GM12878 (cell line): ENCODE measurements at places on chromosomes 11 and 22. TPM values are rescaled to one million over a fixed set of nuclear protein-coding genes. Genes with fewer than 3 reads are reported as not detected.

- H3K4me3 ChIP-seq = peak within 1 kb of the TSS; percentile 75
- H3K27me3 ChIP-seq = no peaks in the 10 kb centered on the region
- no peak for DNase-seq
Measured at GRCh38 chr11:85855341-85855656, at the start of gene CCDC83. Gene CCDC83 (plus strand): TSS chr11:85855383. CDS start chr11:85865124, 9,741 bp downstream.

- no peak overlapping the region for H3K27ac ChIP-seq
- H3K4me1 ChIP-seq = no peaks in the 10 kb centered on the region
- DNase-seq = no peak
- no peaks in the 10 kb centered on the region for H3K36me3 ChIP-seq
Measured at GRCh38 chr11:91776655-91777054, 448.0 kb upstream of the FAT3 start.

- H3K36me3 ChIP-seq = no peaks in the 10 kb centered on the region
- no peak for DNase-seq
- no peak overlapping the region for H3K27ac ChIP-seq
- no peak overlapping the region for H3K4me3 ChIP-seq
- H3K4me1 ChIP-seq = no peaks in the 10 kb centered on the region
- no peaks in the 10 kb centered on the region; the same call in 1 of the 2 replicates for H3K27me3 ChIP-seq
Measured at GRCh38 chr11:30465623-30466022, 120.5 kb downstream of the MPPED2 start.

- no peaks in the 10 kb centered on the region for H3K27me3 ChIP-seq
- DNase-seq = no peak
- H3K36me3 ChIP-seq = no peaks in the 10 kb centered on the region
- H3K27ac ChIP-seq = no peak overlapping the region
- 0 out of 2 replicates have a peak, but pooled peaks cover 3% of the 10 kb centered on the region for H3K4me1 ChIP-seq
- H3K4me3 ChIP-seq = no peak overlapping the region
Measured at GRCh38 chr11:44510372-44510771, 55.1 kb upstream of the CD82 start.

DNA sequence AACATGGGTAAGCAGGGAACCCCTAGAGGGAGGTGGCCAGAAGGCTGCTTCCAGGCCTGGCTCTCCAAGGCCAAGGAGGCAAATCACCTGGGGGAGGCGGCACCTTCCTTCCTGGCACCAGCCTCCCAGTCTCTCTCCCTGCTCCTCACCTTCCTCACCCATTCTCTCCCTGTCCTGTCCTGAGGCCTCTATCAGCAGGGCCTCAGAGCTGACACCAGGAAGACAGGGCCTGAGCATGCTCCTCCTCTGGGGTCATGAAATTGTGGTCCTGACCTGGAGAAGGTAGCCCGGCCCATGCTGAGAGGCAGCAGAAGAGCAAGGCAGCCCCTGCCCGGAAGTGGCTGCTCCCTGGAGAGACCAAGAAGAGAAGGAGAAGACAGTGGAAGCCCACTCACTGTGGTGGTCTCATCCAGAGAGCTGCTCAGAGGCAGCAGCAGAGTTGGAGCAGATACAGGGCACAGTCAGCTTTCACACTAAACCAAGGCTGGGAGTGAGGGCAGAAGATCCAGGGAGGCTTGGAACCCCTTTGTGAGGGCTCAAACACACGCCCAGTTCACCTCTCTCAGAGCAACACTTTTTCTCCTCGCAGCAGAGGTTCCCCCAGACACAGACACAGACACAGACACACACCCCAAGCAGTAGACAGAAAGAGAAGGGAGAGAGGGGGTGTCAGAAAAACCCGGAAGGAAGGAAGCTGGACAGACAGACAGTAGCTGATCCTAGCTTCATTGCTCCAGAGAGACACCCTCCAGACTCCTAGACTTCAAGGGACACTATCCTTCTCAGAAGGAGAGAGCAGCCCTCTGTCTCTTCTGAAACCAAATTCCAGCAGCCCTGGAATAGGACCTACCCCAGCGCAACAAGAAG, 1.8 kb downstream of the BCL9L start:
- H3K4me3 ChIP-seq = peak overlapping the region; percentile 93
- peak overlapping the region; percentile 72 for H3K27ac ChIP-seq
- peaks cover 25% of the 10 kb centered on the region for H3K4me1 ChIP-seq
- H3K36me3 ChIP-seq = no peaks in the 10 kb centered on the region
- no peaks in the 10 kb centered on the region for H3K27me3 ChIP-seq

MYEOV gene
- polyA plus RNA-seq = not detected in 2 replicates

SAA4 gene
- not detected in 2 replicates for polyA plus RNA-seq

- no peak for DNase-seq
- H3K36me3 ChIP-seq = no peaks in the 10 kb centered on the region
- H3K27ac ChIP-seq = no peak overlapping the region
- H3K4me1 ChIP-seq = no peaks in the 10 kb centered on the region
Measured at GRCh38 chr11:106159836-106160235, 82.4 kb downstream of the AASDHPPT start.

GRCh38 chr11:122816761-122817520, 21.4 kb upstream of the CRTAM start:
- no peak overlapping the region for H3K4me3 ChIP-seq
- no peaks in the 10 kb centered on the region for H3K36me3 ChIP-seq
- H3K4me1 ChIP-seq = no peaks in the 10 kb centered on the region; the same call in 1 of the 2 replicates
- no peak for DNase-seq
- no peaks in the 10 kb centered on the region for H3K27me3 ChIP-seq

DNA sequence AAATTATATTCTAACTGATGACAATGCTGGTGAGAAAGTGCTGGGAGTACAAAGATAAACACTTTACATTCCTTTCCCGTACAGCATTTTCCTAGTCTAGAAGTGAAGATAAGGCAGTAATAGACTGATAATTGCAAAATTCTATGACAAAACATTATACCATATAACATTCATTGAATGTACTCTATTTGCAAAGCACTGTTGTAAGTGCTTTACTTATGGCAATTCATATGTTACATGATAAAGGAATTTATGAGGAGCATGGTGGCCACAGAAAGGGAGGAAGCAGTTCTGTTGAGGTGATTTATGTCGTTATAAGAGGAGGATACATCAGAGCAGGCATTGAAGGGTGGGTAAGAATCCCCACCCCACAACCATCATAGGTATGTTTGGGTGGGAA, 434.8 kb downstream of the RAB38 start:
- no peak overlapping the region for H3K27ac ChIP-seq
- H3K4me1 ChIP-seq = no peaks in the 10 kb centered on the region
- no peaks in the 10 kb centered on the region for H3K36me3 ChIP-seq

DNA sequence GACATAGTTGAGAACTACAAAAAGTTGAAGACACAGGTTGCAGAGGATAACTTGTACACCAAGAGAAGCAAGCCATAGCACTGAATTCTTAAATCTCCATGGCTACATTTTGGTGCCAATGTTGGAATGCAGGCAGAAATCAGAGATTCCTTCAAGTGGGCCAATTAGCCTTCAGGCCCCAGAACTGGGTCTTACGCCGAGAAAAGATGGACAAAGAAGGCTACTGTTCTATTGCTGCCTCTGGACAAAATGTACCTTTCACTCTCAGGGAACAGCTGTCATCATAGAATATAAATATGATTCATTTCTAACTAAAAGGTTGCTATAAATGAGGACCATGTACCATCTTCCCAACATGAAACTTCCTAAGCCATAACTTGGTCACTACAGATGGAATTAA, 13.7 kb downstream of the TMEM216 start:
- no peak overlapping the region for H3K27ac ChIP-seq
- DNase-seq = no peak
- peaks cover 46% of the 10 kb centered on the region for H3K36me3 ChIP-seq
- no peaks in the 10 kb centered on the region for H3K4me1 ChIP-seq
- H3K27me3 ChIP-seq = no peaks in the 10 kb centered on the region

GRCh38 chr22:37777122-37777687, 30.5 kb upstream of the GCAT start:
- H3K27me3 ChIP-seq = no peaks in the 10 kb centered on the region
- H3K36me3 ChIP-seq = no peaks in the 10 kb centered on the region
- DNase-seq = peak; percentile 74
- no peak overlapping the region for H3K4me3 ChIP-seq

DNA sequence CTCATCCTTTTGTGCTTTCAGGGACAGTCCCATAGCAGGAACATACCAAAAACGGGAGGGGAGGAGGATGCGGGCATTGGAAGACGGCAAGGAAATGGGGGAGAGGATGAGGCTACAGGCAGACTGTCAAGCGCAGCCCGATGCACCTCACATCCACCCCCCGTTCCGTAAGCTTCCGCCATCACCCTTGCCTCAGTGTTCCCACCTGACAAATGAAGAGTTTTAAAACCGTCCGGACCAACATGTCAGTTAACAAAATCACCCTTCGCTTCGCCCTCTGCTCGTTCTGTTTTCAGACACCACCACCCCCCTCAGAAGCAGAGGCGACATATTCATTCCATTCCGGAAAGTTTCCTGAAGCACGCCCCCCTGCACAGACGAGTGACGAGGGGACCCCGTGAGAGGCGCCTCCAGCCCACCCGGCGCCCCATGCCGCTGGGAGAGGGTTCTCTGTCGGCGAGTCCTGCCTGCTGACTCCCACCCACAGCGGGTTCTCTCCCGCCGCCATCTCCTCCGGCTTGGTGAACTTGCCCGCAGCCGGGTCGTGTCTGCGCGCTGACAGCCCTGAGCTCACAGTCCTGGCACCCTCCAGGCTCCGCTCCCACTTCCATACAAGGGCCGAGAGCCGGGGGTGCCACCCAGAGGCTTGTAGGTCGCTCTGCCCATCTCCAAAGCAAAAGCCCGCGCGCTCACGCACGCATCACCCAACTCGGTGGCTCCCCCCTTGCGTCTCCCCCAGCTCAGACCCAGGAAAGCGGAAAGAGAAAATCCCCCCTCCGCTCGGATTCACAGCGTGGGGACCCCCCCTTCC, 1.5 kb downstream of the IGSF9B start:
- no peak overlapping the region for H3K4me3 ChIP-seq
- DNase-seq = no peak
- H3K27ac ChIP-seq = no peak overlapping the region
- H3K27me3 ChIP-seq = no peaks in the 10 kb centered on the region; the same call in none of the 2 replicates

- peaks cover 3% of the 10 kb centered on the region; the same call in 1 of the 2 replicates for H3K4me1 ChIP-seq
- H3K36me3 ChIP-seq = no peaks in the 10 kb centered on the region
- no peak overlapping the region for H3K4me3 ChIP-seq
- peaks cover 2% of the 10 kb centered on the region; the same call in 1 of the 2 replicates for H3K27me3 ChIP-seq
- H3K27ac ChIP-seq = no peak overlapping the region
Measured at GRCh38 chr11:125990244-125990643, 44.4 kb downstream of the VSIG10L2 start.

GRCh38 chr11:84480131-84480530, 1147.0 kb downstream of the DLG2 start:
- DNase-seq = no peak
- no peaks in the 10 kb centered on the region for H3K36me3 ChIP-seq
- no peak overlapping the region for H3K27ac ChIP-seq

METTL15 gene
- 14.7 and 15.5 TPM in 2 replicates for polyA plus RNA-seq

GRCh38 chr11:75853971-75854370, 39.0 kb downstream of the UVRAG start:
- no peak overlapping the region for H3K4me3 ChIP-seq
- no peak for DNase-seq
- peaks cover 13% of the 10 kb centered on the region for H3K4me1 ChIP-seq

DNA sequence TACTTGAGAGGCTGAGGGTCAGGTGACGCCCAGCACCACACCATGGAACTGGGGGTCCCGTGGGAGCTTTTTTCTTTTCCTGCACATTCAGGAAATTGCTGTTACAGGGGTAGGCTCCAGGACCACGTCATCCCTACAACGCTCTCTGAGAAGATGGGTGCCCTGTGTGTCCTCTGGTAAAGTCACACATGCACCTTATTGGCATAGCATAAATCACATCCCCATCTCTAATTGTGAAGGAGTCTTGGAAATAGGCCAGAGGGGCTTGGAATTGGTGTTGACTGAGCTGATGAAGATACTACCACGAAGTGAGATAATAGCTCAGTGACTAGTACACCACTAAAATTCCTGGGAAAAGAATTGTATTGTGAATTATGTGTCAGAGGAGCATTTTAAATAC, 57.6 kb downstream of the TNRC6B start:
- H3K4me1 ChIP-seq = peaks cover 25% of the 10 kb centered on the region
- H3K36me3 ChIP-seq = no peaks in the 10 kb centered on the region; the same call in 1 of the 2 replicates
- H3K4me3 ChIP-seq = no peak overlapping the region

GRCh38 chr11:130414107-130415080, 14.0 kb downstream of the ADAMTS8 start:
- H3K4me3 ChIP-seq = no peak overlapping the region
- no peak for DNase-seq
- no peaks in the 10 kb centered on the region for H3K36me3 ChIP-seq
- H3K27me3 ChIP-seq = peaks cover 8% of the 10 kb centered on the region
- H3K4me1 ChIP-seq = no peaks in the 10 kb centered on the region
- H3K27ac ChIP-seq = no peak overlapping the region
